ENCODE measurements at places on chromosomes 4 and X.

DNA sequence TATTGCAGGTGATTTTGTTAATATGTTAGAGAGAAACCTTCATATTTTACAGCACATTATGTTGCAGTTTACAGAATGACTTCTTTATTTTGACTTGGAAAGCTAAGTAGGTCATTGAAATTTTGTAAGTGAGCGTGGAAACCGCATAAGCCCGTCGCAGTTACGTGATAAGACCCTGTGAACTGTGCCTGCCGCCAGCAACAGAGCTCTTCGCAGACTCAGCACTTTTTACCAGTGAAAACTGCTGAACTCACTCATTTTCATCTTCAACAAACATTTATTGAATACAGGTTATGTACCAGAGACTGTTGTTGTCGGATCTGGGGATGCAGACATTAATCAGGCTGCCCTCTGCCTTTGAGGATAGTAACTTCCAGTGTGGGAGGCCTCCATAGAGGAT, 355.7 kb downstream of the HS3ST1 start:
- DNase-seq, result no peak
- peaks cover 6% of the 10 kb centered on the region for H3K4me1 ChIP-seq
- H3K27me3 ChIP-seq, result no peaks in the 10 kb centered on the region

DNA sequence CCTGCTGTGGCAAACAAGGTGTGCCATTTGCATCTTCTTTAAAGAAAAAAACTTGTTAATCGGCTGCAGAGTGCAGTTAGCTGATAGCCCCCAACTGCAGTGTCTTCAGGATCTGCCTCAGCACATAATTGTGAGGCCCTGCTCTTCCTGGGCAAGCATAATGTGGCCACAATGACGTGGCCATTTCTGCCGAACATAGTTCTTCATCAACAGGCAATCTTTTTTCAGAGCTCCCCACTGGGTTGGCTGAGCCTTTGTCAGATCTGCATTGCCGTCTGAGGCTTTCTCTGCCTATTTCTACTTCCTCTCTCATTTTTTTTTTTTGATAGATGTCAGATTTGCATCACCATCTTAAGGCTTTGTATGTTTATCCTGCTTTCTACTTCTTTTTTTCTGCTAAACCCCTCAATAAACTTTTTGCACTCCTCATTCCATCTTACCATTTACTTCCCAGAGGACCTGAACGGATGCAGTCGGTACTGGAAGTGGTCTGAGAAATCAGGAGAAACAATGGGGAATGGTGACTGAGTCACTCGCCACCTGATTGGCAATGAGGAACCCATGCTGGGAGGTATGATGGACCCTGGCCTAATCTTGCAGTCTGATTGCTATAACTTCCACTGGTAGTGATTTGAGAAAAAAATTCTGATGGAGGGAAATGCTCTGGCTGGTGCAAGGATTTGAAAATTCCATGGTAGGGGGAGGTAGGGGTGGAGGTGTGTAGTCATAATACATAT, 21.2 kb upstream of the TAB3 start:
- H3K4me3 ChIP-seq, result no peak overlapping the region
- no peak overlapping the region for H3K27ac ChIP-seq
- H3K36me3 ChIP-seq, result no peaks in the 10 kb centered on the region

GRCh38 chrX:154802947-154803346, 2.3 kb downstream of the MPP1 start:
- H3K4me3 ChIP-seq, result no peak overlapping the region
- H3K27me3 ChIP-seq, result peaks cover 14% of the 10 kb centered on the region
- no peaks in the 10 kb centered on the region for H3K36me3 ChIP-seq
- H3K27ac ChIP-seq, result no peak overlapping the region
- peaks cover 15% of the 10 kb centered on the region for H3K4me1 ChIP-seq

DNA sequence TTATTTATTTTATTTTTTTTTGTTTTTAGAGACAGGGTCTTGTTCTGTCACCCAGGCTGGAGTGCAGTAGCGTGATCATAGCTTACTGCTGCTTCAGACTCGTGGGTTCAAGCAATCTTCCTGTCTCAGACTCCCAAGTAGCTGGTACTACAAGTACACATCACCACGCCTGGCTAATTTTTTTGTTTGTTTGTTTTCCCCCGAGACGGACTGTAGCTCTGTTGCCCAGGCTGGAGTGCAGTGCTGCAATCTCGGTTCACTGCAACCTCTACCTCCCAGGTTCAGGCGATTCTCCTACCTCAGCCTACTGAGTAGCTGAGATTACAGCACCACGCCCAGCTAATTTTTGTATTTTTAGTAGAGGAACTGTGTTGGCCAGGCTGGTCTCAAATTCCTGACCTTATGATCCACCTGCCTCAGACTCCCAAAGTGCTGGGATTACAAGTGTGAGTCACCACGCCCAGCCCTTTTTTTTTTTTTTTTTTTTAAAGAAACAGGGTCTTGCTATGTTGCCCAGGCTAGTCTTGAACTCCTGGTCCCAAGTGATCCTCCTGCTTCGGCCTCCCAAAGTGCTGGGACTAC, 32.2 kb downstream of the COPS4 start:
- no peaks in the 10 kb centered on the region for H3K27me3 ChIP-seq
- H3K36me3 ChIP-seq, result peaks cover 16% of the 10 kb centered on the region
- H3K4me3 ChIP-seq, result no peak overlapping the region
- H3K4me1 ChIP-seq, result no peaks in the 10 kb centered on the region
- no peak for DNase-seq

GRCh38 chr4:13950491-13950890, 323.0 kb upstream of the BOD1L1 start:
- no peaks in the 10 kb centered on the region for H3K27me3 ChIP-seq
- peaks cover 5% of the 10 kb centered on the region for H3K4me1 ChIP-seq
- no peak for DNase-seq
- no peak overlapping the region for H3K4me3 ChIP-seq

GRCh38 chr4:100100985-100101384, 89.3 kb downstream of the DDIT4L start:
- no peak overlapping the region for H3K4me3 ChIP-seq
- no peak overlapping the region for H3K27ac ChIP-seq
- H3K36me3 ChIP-seq, result no peaks in the 10 kb centered on the region
- peak; percentile 20 for DNase-seq
- no peaks in the 10 kb centered on the region for H3K27me3 ChIP-seq
- no peaks in the 10 kb centered on the region for H3K4me1 ChIP-seq

- H3K27ac ChIP-seq, result no peak overlapping the region
- H3K4me3 ChIP-seq, result no peak overlapping the region
- no peak for DNase-seq
- H3K36me3 ChIP-seq, result no peaks in the 10 kb centered on the region
- H3K4me1 ChIP-seq, result no peaks in the 10 kb centered on the region
- no peaks in the 10 kb centered on the region for H3K27me3 ChIP-seq
Observed at GRCh38 chr4:1031956-1032795, 20.8 kb downstream of the FGFRL1 start.

Measured in GM23338 (cell line).